ENCODE measurements at places on chromosomes 3 and 15.
A peak's percentile ranks its signal among the peaks of the same experiment; 100 is the strongest.

DNA sequence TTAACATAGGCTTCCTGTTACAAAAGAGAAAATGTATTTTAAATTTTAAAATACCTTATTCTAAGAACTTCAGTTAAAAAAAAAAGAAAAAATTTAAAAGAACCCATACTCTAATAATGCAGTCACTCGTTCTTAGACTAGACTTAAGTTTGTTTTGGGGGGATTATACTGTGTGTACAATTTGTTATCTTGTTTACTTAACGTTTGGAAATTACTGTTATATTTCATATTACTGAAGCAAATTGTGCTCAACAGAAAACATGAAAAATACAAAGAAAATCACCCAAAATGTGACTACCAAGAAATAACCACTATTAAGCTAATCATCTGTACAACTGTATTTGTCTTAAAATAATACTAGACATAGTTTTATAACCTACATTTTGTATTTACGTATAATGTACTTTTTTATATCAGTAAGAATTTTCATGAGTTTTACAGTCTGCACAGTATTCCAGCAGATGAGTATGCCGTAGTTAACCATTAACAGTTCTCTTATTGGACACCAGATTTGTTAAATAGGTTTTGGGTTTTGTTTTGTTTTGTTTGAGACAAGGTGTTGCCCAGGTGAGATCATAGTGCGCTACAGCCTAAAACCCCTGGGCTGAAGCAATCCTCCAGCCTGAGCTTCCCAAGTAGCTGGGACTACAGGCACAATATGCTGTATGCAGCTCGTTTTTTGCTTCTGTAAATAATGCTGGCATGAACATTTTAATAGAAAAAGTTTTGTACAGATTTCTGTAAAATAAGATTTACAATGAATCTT, 88.8 kb upstream of the CHD2 start:
- DNase-seq: peak; percentile 29

DNA sequence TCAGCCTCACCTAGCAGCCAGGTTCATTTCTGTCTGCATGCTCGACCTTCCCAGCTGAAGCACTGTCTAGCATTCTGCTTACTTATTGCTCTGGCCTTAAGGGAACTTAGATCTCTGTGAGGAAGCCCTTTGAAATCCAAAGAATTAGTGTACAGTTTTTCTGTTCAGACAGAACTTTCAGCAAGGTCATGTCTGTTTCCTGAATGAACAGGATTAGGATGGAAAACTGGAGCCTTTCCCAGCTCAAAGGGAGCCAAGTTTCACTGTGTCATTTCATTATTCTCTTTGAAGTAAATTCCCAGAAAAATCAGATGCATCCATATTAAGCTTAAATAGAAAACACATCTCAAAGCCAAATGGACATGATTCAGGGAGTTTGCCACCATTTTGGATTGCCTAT, 457.3 kb upstream of the KCNMB2 start:
- peak; percentile 91 for DNase-seq

DNA sequence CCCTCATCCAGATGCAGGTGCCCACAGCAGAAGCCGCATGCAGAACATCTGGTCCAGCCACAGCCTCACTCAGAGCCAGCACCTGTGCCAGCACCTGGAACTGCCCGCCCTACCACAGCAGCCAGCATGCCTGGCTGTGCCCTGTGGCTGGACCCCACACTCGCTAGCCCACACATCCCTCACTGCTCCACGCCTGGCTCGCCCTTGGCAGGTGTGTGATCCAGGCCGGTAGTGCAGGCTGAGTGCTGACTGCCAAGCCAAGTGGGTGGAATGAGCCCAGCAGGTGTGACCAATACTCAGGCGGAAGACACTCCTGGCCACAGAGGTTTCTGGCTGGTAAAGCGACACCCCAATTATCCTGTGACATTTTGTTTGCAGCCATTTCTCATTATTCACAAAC, 162.4 kb upstream of the ROBO1 start:
- no peak for DNase-seq

GRCh38 chr3:34219556-34219955, 421.1 kb downstream of the PDCD6IP start:
- no peak for DNase-seq

GRCh38 chr15:89813381-89814111, 1.1 kb downstream of the ANPEP start:
- DNase-seq: no peak

- no peak for DNase-seq
These were observed 97.4 kb downstream of the LRRK1 start for GRCh38 chr15:101016581-101016980.

- no peak for DNase-seq
These were observed 64.8 kb upstream of the ARL8B start for GRCh38 chr3:5057272-5057671.

GRCh38 chr3:194312186-194312742, 38.9 kb downstream of the CPN2 start:
- DNase-seq: no peak

DNA sequence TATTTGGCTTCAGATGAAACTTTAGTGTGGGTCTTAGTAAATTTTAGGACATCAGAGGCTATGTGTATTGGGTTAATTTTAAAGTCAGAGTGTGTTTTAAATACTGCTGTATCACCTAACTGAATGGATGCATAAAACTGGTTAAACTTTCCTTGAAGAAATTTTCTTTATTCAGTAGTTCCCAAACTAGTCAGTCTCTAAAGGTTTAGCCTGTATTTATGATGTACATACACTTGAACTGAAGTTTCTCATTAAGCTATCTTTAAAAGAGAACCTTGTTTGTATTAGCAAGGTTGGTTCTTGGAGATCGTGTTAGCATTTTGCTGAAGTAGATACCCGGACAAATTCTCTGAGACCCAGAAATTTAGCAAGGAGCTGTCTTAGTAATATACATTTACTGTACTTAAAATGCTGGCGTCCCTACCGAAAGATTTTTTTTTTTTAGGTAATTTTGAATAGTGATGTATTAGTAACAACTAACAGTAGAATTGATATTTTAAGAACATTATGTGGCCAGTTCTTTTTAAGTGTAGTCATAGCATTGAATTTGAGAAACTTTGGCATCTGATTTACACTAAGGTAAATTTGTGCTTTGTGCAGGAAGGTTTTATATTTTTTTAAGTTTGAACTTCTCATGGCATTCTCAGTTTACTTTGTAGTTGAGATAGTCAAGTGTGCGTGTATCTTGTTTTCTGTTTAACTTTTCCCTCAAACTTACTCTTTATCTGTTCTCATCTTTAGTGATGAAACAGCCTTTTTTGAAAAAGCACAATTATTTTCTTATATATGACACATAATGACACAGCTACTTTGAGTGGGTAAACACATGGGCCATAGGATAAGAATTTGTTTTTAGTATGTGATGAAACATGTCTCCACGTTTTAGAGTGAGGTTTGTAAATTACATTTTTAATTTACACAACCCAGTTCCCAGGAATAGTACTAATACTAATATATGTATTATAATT, 2.9 kb downstream of the DIPK2A start:
- peak; percentile 34 for DNase-seq

DNA sequence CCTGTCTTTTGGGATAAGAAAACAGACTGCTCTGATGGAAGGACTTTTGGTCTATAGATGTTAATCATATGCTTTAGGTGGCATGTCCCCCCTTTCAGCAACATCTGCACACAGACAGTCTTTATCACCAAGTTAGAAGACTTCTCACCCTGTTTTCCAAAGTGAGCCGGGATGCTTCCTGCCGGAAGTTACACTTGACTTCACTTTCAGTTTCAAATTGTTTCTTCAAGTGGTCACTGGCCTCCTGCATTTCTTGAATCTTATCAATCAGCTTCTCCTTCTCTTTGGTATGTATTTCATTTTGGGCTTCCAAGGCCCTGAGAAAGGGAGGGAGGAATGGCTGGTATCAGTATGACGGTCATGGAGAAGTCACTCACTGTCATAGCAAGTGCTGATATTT, 27.2 kb upstream of the GNB5 start:
- no peak for DNase-seq

DNA sequence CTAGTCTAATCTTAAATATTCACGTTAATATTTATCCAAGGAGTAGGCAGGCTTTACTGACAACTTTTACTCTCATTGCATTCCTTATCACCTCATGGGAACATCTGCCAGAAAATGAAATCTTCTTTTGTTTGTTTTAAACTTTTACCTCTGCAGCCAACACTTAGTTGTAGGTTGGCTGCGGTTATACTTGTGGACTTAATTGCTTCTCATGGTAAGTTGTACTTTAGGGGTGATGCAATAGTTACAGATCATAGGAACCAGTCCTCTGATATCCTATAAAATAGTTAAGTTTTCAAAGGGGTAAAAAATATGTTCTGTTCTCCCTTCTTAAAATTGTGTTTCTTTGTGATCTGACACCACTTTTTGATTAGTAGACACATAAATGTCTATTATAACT, 321.9 kb downstream of the ZPLD1 start:
- DNase-seq: no peak

All from fibroblast of pulmonary artery (primary cell).